Mucosa of gallbladder (tissue), 1 donor: ENCODE measurements at places on chromosomes 11 and 22.

DNA sequence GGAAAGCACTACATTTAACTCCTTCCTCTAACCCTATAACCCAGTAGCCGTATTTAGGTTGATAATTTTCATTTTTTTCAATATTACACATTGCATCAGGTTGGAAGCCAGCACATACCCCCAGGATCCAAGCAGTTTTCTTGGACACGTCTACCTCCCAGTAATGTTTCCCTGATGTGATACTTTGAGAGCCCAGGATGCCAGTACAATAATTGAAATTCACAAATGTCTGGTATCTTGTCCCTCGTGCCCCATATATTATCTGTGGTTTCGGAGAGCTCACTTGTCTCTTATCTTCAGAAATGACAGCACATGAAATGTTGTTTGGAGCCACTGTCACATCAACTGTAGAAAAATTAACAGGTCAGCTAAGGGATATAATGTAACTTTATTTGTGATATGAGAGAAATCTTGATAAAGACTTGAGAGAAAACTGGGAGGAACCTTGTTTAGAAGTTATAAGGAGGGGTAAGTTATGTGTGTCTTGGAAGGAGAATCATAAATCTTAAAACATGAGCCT lies 19.8 kb downstream of the TRIM5 start:
- DNase-seq = no peak

GRCh38 chr11:124830749-124831148 lies 30.5 kb upstream of the MSANTD2 start:
- no peak for DNase-seq

- DNase-seq = no peak
Measured at GRCh38 chr11:133733631-133734030, 111.7 kb downstream of the SPATA19 start.

GRCh38 chr22:26797910-26798309 lies 140.5 kb downstream of the MIAT start:
- no peak for DNase-seq

GRCh38 chr11:6404342-6405051 lies 14.2 kb downstream of the SMPD1 start:
- no peak for DNase-seq

DNA sequence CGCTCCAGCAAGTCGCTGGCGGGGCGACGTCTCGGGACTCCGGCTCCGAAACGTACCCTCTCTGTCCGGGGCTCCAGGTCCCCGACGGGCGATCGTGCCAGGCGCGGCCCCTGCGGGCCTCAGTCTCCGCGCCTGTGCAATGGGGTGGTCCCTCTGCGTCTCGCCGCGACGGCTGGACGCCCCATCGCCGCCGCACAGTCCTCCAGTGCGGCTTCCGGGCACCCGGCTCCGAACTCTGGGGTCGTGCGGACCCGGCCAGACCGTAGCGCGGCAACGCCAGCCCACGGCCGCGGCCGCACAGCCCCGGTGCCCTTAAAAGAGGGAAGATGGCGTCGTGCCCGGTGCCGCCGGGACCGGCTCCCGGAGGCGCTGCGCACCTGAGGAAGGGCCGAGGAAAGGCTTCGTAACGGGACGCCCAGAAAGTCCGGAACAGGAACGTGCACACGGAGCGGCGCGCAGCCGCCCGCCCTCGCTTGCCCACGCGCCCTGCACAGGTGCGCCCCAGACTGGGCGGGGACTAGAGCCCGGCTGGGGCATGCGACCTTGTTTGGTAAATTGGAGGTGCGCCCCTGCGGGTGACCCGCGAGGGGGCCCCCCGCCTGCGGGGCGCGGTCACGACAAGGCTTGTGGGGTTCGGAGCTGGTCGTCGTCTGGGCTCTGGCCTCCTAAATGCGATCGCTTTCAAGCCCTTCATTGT lies 525 bp downstream of the BIK start:
- DNase-seq = peak; percentile 47

GRCh38 chr11:1701091-1701807 lies 4.3 kb downstream of the KRTAP5-6 start:
- DNase-seq = no peak

DNA sequence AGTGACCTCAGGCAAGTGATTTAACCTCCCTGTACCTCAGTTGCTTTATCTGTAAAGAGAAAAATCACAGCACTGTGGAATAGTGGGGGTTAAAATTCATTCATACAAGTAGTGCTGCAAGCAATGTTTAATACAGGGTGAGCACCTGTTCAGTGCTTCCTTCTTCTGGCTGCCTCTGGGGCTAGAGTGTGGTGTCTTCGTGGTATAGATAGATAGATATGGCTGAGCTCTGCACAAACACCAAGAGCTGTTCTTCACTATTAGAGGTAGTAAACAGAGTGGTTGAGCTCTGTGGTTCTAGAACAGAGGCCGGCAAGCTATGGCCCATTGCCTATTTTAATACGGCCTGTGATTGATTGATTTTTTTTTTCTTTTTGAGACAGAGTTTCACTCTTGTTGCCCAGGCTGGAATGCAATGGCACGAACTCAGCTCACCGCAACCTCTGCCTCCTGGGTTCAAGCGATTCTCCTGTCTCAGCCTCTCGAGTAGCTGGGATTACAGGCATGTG lies 32.9 kb downstream of the LIMK2 start:
- DNase-seq = no peak

DNA sequence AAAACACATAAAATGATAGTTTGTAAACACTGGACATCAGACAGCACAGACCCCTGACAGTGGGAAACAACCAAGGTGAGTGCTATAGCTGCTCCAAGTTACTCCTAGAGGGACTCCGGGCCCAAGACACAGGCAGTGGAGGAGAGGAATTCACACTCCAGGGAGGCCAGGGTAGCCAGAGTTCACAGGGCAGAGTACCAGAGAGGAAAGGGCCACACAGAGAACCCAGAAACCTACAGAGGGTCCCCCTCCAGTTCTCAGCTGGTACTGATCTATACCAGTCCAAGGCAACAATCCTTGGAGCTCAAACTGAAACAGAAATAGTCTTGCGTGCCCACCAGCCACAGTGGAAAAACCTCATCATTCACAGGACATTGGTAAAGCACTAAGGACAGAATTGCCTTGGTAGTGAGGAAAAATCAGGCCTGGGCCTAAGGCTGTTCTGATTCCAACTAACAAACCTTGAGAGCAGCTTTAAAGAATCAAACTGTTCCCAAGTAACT lies 7.6 kb downstream of the VPS37C start:
- no peak for DNase-seq

DNA sequence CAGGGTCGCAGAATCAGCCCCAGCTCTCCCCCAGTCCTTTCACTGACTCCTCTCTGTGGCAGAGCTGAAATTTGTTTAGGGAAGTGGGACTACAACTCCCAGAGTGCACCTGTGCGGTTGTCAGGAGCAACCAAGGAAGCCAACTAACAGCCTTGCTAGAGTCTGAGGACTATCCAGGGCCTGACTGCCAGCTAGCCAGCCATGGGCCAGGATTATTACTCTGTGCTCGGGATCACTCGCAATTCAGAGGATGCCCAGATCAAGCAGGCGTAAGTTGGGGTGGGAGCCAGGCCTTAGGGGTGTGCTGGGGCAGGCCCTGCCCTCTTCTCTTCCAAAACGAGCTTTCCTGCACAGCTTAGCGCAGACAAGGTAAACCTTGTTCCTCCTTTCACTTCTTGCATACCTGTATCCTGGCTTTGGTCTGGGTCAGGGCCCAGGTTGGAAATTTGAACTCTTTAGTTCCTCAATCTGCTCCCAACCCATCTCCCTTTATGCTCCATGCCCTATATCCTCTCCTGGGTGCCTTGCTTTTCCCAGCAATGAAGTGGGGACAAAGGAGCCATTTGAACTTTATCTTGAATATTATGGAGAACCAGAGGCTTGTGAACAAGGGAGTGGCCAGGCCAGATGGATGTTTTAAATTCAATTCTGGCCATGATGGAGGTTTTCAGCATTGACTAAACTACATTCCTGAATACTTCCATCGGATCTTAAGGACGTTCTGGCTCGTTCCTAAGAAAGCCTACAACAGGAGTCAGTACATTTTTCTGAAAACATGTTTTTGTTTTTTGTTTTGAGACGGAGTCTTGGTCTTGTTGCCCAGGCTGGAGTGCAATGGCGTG lies at the start of gene DNAJB13:
Gene DNAJB13 (plus strand): TSS at position 158 of the 842 bp plus-strand sequence. CDS start 44 bp downstream, at position 202.
- DNase-seq = peak; percentile 61

DNA sequence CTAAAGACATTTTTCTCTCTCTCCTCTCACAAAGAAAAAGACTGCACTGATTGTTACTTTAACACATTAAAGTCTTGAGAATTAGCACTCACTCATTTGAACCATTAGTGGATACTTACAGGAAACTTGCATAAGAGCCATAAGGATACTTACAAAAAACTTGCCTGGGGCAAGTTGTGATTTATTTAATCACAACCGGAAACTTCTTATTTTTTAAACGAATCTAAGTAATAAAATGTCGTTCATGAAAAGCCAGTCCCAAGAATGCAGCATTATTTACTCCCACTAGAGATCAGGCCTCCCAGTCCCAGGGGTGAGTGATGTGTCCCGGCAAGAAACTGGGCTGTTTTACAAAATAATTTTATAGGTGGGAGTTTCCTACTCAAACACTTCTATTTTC lies 59.3 kb upstream of the TTC12 start:
- no peak for DNase-seq

DNA sequence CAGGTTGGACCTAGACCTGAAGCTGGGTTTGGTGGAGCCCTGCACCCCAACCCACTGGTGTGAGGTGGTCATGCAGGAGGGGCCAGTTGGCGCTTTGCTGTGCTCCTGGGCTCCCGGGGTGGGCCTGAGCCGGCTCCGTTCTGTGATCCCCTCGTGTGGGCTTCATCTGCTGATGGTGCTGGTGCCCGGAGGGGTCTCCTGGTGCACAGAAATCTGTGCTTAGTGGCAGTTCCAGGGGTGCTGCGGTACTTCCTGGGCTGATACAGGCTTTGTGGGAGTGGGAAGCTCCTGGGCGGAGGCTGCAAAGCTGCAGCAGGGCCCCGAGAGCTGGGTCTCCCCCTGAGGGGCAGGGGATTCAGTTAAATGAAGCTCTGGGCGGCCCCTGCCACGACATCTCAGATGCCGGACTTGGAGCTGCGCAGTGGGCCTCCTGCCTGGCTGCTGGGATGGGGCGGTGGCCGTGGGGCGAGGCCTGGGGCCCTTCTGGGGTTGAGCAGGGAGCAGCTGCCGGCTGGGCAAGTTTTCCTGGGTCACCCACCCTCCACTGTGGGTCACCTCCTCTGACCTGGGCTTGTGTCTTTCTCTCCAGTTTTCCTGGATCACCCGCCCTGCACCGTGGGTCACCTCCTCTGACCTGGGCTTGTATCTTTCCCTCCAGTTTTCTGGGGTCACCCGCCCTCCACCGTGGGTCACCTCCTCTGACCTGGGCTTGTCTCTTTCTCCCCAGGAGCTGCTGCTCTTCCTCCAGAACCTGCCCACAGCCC lies 410.5 kb downstream of the TBC1D22A start:
- no peak for DNase-seq

GRCh38 chr11:3802011-3802790 lies 4.8 kb upstream of the NUP98 start:
- DNase-seq = no peak

DNA sequence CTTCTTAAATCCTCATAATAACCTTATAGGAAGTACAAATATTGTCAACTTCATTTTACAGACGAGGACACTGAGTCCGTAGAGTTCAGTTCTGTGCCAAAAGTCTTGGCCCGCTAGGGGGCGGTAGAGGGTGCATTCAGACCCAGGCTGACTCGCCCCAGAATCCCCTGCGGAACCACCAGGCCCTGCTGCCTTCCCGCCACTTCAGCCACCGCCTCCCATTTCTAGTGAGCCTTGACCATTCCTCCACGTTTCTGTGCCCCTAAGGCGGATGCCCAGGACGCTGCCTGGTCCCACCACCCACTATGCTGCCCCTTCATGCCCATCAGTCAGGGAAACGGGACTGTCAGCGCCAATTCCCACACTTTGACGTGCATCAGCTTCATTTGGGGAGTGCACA lies 19.1 kb downstream of the SYT13 start:
- DNase-seq = peak; percentile 69

DNA sequence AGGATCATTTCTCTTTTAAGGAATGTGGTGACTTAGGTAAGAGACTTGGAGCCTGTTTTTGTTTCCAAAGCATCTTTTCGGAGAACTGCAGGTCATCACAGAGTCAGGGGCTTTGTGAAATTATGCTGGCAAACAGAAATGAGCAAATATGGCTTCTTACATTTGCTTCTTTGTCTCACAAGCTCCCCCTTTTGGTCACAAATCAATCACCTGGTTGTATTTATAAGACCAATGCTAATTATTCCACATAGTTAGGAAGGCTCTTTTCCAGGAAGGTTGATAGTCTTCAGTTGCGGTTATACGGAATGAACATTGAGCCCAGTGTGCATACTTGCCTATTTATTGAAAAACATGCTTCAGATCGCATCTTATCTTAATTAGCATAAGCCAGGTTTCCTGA lies 34.6 kb upstream of the CEP126 start:
- peak; percentile 12 for DNase-seq

- no peak for DNase-seq
Measured at GRCh38 chr11:108997826-108998225, 333.0 kb downstream of the DDX10 start.

GRCh38 chr11:27173545-27173944 lies 132.9 kb downstream of the BBOX1 start:
- no peak for DNase-seq

- DNase-seq = peak; percentile 45
Measured at GRCh38 chr11:129815596-129816461, at the start of gene TMEM45B. TMEM45B (plus strand) TSS chr11:129815848; CDS start chr11:129852483, 36,635 bp downstream.

DNA sequence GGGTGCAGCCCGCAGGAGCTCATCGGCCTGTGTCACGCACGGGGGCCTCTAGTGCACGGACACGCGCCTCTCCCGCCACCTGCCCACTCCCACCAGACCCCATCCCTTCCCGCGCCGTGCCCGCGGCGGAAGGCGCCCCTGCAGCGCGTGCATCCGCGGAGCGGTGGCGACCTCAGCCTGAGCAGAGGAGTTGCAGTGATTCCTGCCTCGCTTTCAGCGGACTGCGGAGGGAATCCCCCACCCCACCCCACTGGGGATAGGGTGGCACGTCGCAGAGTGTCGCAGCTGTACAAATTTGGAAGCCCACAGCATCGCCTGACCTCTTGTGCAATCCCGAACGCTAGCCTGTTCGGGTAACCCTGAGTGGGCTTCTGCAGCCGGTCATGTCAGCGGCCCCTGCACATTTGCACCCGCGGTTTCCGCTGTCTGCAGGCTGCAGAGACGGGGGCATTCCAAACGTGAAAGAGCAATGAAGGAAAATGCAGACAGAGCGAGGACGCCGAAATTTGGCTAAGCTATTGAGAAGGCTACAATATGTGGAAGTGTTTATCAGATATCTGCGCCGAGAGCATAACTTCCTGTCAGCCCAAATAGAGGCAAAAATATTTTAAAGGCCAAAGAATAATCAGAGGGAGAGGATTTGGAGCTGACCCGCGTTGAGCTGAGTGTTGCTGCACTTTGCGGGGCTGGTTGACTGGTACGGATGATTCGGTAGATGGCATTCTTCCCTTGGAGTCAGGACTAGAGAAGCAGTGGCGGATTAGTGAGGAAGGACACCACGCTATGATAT lies 617 bp upstream of the ARHGAP20 start:
- DNase-seq = peak; percentile 55

GRCh38 chr22:30234786-30235470 lies 11.6 kb downstream of the LIF start:
- DNase-seq = no peak
